Stimulated activated CD4-positive, alpha-beta T cell treated with anti-CD3 and anti-CD28 coated beads, Interleukin-1b, Interleukin-23, amount 100 ng/mL, for 48 hours (primary cell): ENCODE measurements at places on chromosomes 6 and 20.

DNA sequence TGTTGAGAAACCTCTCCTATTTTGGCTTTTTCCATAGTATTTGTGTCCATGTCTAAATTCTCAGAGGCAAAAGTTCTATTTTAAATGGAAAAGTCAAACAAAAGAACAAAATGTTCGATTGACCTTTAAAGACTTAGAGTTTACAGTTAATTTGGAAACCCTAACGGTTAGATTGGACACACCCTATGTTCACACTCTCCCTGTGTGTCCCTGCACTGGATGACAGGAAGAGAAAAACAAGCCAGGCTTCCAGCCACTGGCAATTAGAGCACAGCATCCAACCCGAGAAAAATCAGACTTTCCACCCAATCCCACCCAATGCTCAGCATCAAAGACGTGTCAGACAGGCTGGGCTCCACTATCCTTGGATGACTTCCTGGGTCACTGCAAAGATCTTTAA, 241.3 kb downstream of the TBXT start:
- no peak for DNase-seq

DNA sequence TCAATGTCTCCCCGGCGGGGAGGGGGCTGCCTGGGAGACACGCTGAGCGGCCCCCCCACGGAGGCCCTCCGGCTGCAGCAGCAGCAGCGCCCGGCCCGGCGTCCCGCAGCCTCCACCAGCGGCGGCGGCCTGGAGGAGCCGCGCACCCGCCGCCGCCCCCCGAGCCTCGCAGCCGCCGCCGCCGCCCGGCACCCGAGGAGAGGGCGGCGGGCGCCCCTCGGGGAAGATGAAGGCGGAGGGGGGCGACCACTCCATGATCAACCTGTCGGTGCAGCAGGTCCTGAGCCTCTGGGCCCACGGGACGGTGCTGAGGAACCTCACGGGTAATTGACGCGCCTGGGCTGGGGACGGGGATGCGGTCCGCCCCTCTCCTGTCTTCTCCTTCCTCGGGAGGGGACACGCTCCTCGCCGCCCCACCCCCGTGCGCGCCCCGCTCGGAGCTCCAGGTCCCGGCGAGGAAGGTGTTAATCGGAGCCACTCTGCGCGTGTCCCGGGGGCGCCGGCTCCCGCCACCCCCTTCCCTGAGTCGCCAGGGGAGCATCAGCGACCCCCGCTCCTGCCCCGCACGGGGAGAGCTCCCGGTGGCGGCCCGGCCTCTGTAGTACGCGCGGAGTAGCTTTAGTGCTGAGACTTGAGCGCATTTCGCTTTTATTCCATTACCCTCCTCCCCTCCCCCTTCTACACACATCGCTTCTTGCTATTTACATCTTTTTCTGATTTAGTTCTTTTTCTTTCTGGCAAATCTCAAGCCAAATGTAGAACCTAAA, 686 bp downstream of the TMEM170B start:
- peak; percentile 7 for DNase-seq

- DNase-seq, result no peak
Observed at GRCh38 chr20:19460386-19460785, 247.9 kb downstream of the SLC24A3 start.

GRCh38 chr20:51489611-51490010, 52.9 kb downstream of the NFATC2 start:
- no peak for DNase-seq

DNA sequence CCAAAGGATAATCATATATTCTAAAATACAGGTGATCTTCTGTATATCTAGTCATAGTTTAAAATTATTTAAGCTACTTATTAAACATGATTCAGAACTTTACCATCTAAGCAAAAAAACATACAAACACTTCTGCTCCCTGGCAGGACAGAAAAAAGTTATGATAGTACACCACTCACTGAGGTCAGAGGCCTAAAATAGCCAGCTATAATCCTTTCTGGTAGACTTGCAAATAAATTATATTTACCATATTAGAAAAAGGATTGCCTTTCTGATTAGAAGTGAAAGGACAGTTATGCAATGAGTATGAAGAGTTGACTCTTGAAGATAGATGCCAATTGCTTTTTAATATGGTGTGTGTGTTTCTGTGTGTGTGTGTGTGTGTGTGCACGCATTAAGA, 207.4 kb downstream of the BMP2 start:
- DNase-seq, result no peak

DNA sequence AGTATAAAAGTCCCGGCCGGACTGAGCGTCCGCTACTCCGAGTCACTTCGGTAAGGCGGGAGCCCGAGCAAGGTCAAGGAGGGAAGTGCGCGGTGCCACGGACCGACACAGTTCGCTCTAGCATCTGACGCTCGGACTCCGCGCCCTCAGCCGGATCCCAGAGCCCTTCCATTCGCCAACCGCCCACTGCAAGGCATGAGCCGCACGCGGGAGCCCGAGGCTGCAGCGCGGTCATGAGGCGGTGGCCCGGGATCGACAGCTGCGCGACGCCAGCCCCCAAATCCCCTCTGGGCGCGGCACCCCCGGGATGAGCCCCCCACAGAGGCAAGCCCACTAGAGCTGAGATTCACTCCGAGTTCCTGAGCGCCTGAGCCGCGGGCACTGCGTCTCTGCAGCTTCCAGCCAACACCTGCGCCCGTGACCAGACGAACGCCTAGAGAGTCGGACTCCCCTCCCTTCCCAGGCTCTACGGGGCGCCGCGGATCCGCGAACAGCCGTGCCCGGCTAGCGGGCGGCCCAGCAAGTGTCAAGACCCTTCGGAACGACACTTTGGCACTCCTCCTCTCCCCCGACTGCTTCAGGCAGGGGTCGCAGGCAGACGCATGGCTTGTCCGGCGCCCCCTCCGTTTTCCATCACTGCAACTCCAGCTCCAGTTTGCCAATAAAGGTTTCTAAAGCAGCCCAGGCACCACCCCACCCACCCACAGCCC, 725 bp upstream of the ISM1 start:
- DNase-seq, result peak; percentile 17
